ENCODE measurements at places on chromosomes 3 and 15.

DNA sequence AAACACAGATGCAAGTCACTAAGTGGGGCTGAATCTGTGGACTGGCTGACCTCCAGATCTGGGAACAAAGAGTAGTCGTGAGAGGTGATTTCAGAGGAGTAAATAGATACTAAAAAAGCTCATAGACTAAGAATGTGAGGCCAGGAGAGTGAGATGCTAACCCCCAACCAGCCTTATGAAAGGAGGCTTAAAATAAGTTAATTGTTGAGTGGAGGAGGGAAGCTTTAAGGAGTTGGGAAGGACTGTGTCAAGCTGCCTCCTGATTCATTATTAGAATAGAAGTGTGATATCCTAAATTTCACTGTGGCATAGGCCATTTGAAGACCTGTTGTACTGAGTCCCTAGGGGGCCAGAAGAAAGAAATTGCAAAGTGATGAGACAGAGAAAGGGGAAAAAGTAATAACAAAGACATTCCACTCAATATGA is 107.6 kb downstream of the RBPMS2 start:
- DNase-seq: no peak

DNA sequence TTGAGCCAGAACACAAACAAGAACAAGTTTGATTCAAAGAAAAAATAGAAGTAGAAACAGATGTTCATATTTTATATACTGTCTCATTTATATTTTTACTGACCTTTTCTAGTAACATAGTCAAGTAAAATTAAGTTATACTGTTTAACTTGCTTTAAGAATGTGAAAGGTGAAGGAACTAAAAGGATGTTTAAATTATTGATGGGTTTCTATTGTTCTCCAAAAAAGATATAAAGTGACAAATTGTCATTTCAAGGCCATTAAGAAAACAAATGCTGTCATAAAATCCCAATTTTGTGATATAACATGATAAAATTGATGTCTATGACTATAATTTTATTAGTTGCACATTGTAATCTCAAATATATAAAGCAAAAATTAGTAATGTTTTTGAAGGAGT is 7.3 kb downstream of the GPR149 start:
- DNase-seq: no peak

DNA sequence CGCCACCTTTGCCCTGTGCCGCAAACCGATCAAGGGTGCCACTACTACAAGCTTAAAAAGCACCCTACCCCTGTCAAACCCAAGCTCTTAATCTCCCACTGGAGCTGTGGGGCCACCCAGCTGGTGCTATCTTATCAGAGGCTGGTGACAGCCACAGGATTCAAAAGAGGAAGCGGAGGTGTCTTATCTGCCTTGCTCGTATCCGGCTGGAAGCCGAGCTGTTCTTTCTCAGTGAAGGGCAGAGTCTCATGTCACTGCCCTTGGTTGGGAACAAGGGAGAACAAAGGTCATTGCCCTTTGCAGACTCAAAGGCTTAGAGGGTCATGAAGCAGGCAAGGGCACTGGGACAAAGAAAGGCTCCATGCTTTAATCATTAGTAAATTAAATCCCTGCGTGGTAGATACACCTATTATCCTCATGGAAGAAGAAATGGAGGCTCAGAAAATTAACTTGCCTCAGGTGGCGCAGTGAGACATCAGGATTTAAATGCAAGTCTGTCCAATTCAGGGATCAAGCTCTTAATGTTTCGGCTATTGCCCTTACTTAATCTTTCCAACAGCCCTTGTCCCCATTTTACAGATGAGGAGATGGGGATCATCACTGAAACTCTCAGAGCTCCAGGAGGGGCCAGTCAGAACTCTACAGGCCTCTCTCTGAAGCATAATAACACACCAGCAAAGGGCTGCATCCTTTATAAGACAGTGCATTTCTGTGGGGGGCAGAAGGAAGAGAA is 360.0 kb upstream of the PROK2 start:
- DNase-seq: no peak

- DNase-seq: no peak
These were observed 48.9 kb downstream of the NIPA2 start for GRCh38 chr15:22887157-22887951.

GRCh38 chr3:28645149-28645548 is 296.5 kb upstream of the AZI2 start:
- no peak for DNase-seq
